ENCODE measurements at places on chromosomes 2 and 18. TPM values are rescaled to one million over a fixed set of nuclear protein-coding genes. Genes with fewer than 3 reads are reported as not detected.
A peak's percentile ranks its signal among the peaks of the same experiment; 100 is the strongest.

ALPI gene
- not detected for total RNA-seq

PER2 gene
- total RNA-seq, result 18.4 TPM

CNTNAP5 gene
- total RNA-seq, result not detected

DNA sequence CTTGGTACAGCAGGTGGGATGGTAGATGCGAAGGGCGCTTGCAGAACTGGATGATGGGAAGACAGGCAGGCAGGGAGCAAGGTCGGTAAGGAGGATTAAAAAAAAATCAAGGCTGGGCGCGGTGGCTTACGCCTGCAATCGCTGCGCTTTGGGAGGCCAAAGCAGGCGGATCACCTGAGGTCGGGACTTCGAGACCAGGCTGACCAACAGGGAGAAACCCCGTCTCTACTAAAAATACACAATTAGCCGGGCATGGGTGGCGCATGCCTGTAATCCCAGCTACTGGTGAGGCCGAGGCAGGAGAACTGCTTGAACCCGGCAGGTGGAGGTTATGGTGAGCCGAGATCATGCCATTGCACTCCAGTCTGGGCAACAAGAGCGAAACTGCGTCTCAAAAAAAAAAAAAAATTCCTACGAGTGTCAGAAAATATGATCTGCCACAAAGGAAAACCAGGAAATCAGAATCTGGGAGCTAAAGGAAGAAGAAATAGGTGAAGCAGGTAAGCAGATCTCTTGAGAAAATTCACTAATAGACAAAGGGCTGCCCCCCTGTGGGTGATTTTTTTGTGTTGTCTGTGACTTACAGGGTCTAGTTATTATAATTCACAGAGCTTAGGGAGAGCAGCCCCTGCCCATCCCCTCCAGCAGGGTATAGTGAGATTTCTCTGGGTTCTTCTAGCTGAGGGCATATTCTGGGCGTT is 46.2 kb downstream of the C2orf42 start:
- no peak overlapping the region for H3K4me3 ChIP-seq
- H3K4me1 ChIP-seq, result peaks cover 47% of the 10 kb centered on the region
- peak overlapping the region; percentile 98 for H3K27ac ChIP-seq

GRCh38 chr2:216845426-216845825 is 14.4 kb downstream of the TNP1 start:
- H3K36me3 ChIP-seq, result peaks cover 4% of the 10 kb centered on the region
- no peak overlapping the region for H3K4me3 ChIP-seq
- H3K4me1 ChIP-seq, result no peaks in the 10 kb centered on the region
- DNase-seq, result no peak
- H3K27ac ChIP-seq, result no peak overlapping the region
- H3K27me3 ChIP-seq, result peaks cover 3% of the 10 kb centered on the region

- no peak for DNase-seq
- H3K4me1 ChIP-seq, result peaks cover 39% of the 10 kb centered on the region
These were observed 23.3 kb downstream of the KLF7 start for GRCh38 chr2:207142461-207142860.

- peaks cover 28% of the 10 kb centered on the region for H3K4me1 ChIP-seq
- no peak for DNase-seq
These were observed 706 bp upstream of the BCL11A start for GRCh38 chr2:60554074-60554645.

DNA sequence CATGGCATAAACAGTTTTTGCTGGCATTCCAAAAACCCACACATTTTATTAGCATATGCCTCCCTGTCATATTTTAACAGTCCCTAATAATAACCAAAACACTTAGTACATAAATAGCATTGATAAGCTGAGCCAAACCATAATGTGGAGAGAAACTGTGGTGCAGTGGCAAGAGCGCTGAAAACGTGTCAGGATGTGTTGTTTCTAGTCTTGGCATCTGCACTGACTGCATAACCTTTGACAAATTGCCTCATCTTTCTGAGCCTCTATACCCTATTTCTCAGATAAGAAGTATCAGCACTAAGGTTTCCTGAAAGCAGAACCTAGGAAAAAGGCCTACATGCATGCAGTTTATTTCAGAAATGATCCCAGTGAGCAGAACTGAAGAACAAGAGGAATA is 41.4 kb downstream of the RAD51AP2 start:
- H3K36me3 ChIP-seq, result no peaks in the 10 kb centered on the region
- H3K4me3 ChIP-seq, result no peak overlapping the region
- H3K4me1 ChIP-seq, result no peaks in the 10 kb centered on the region
- no peak for DNase-seq
- no peak overlapping the region for H3K27ac ChIP-seq

DNA sequence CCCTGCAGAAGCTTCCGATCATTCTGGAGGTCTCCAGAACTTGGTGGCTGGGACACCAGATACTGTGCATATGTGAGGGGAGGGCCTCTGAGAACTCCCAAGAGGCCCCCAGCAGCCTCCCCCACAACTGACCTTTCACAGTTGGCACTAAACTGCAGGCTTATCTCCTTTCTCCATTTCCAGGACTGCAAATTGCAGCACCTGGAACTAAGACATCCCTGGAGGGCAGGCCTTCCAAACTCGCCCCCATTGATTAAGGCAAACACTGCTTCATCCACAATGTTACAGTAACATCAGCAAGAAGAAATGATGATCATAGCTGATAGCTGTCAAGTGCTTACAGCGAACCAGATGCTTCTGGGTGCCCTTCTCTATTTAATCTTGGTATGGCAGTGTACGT is 67.9 kb downstream of the TGOLN2 start:
- H3K27me3 ChIP-seq, result peaks cover 4% of the 10 kb centered on the region
- no peak overlapping the region for H3K27ac ChIP-seq
- H3K4me1 ChIP-seq, result no peaks in the 10 kb centered on the region
- no peak for DNase-seq
- no peaks in the 10 kb centered on the region for H3K36me3 ChIP-seq
- no peak overlapping the region for H3K4me3 ChIP-seq

- H3K4me3 ChIP-seq, result no peak overlapping the region
- H3K36me3 ChIP-seq, result no peaks in the 10 kb centered on the region
- peaks cover 4% of the 10 kb centered on the region for H3K27me3 ChIP-seq
- DNase-seq, result no peak
These were observed 61.8 kb upstream of the GPR45 start for GRCh38 chr2:105179469-105180372.

- DNase-seq, result no peak
- H3K4me3 ChIP-seq, result no peak overlapping the region
- H3K36me3 ChIP-seq, result no peaks in the 10 kb centered on the region
These were observed 112.1 kb upstream of the LRATD1 start for GRCh38 chr2:14520385-14520945.

DNA sequence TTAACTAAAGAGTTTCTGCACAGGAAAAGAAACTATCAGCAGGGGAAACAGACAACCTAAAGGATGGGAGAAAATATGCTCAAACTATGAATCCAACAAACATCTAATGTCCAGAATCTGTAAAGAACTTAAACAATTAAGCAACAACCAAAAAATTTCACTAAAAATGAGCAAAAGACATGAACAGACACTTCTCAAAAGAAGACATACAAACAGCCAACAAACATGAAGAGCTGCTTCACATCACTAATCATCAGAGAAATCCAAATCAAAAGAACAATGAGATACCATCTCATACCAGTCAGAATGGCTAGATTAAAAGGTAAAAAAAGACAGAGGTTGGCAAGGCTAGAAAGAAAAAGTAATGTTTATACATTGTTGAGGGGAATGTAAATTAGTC is 8.8 kb upstream of the GULP1 start:
- H3K27me3 ChIP-seq, result no peaks in the 10 kb centered on the region
- peaks cover 6% of the 10 kb centered on the region for H3K36me3 ChIP-seq
- H3K27ac ChIP-seq, result no peak overlapping the region
- DNase-seq, result no peak
- H3K4me3 ChIP-seq, result no peak overlapping the region
- no peaks in the 10 kb centered on the region for H3K4me1 ChIP-seq

DNA sequence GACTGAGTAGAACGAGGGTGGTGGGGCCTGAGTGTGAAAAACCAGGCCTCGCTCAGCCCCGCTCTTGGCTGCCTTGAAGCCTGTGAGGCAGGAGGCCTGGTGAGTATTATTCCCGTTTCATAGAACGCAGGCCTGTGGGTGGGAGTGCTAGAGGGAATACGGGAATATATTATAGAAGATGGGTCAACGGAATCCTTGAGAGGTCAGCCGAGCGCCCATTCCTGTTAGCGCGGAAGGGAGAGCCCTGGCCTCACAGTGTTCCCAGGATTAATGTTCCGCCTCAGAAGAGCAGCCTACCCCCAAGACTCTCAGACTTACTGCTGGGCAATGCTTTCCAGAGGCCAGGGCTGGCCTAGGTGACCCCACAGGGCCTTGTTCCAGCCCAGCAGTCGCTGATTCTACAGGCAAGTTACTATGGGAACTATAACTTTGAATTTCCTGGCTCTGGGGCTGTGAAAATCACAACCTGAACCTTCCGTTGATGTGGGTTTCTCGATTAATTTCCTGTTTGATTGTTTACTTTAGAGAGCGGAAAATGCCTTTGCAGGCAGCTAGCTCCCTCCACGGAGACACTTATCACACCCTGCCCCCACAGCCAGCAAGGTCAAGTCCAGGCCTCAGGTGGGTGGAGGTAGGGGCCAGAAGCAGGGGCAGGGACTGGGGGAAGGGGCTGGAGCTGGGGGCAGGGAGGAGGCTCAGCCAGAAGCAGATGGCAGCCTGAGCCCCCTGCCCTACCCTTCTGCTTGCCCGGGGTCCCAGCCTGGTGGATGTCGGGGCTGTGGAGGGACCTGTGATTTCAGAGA is 108.3 kb downstream of the SMAD7 start:
- peak overlapping the region; percentile 100 for H3K27ac ChIP-seq
- peaks cover 76% of the 10 kb centered on the region for H3K4me1 ChIP-seq
- H3K27me3 ChIP-seq, result no peaks in the 10 kb centered on the region
- peaks cover 10% of the 10 kb centered on the region for H3K36me3 ChIP-seq
